ENCODE measurements at places on chromosomes 2 and 18. TPM values are rescaled to one million over a fixed set of nuclear protein-coding genes. Genes with fewer than 3 reads are reported as not detected.

GRCh38 chr2:18456026-18456425 lies 104.4 kb downstream of the RDH14 start:
- no peak for DNase-seq

DNA sequence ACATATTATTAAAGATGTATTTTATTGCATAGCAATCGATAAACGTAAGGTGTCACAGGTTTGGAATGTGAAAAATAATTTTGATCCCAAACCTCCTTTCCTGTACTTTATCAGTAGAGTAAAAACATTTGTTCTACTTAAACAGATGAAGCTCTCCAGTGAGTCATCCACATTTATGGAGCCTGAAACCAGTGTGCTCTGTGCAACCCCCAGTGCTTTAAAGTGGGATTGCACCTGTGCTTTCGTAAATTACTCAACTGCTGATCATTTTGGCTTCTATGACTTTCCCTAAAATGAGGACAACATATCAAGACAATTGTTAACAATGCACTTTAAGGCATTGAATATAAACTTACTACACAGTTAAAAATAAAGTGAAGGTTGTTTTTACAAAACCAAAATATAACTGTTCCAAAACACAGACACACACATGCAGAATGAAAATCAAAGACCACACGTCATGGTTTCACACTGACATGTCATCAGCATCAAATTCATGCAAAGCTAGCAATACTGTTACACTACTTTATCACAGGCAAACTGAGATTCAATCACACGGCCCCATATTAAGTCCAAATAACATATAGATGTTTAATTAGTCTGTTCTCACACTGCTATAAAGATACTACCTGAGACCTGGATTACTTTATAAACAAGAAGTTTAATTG lies 9.7 kb downstream of the TMEM18 start:
- DNase-seq, result no peak

DNA sequence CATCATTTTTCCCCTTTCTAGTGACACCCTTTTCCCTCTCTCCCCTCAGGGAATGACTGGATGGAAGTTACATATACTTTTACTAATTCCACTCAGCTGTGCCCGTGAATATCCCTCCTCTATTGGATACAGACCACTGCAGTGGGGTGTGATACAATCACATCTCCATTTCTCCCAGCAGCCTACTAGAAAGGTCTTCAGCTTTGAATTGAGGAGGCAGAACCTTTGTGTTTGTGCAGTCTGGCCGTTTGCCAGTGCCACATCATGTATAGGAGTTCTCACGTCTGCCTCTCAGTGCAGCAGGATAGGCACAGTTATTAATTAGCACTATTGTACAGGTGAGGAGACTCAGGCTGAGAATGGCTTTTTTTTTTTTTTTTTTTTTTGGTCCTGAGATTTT lies 16.4 kb downstream of the TNFRSF11A start:
- DNase-seq, result no peak

DNA sequence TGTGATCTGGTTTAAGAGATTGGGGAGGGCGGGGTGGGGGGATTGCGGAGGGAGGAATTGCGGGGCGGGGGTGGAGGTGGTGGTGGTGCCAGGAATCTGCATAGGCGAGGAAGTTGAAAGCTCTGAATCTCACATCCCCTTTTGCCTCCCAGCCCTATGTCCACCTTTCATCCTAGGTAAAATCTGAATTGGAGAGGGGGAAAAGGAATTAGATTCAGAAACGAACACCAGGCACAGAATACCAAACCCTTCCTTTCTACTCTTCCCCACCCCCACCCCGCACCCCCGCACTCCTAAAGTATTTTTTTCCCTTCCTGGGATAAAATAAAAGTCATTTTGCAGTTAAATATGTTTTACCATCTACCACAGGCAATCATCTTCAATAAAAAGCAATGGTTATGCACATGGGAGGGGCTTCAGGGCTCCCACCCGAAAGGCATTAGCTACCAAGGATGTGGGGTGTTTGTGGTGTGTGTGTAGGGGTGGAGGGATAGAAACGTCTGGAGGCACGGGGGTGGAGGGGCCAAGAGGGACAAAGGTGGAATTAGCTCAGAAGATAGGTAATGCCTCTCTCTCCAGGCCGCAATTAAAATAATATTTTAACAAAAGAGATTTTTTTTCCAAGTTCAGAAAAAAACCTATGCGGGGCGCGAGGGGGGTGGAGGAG lies 1.8 kb downstream of the IGFBP5 start:
- DNase-seq, result no peak

- peak; percentile 49 for DNase-seq
Measured at GRCh38 chr2:437756-438393, 150.0 kb upstream of the ALKAL2 start.

- DNase-seq, result no peak
Measured at GRCh38 chr2:34308140-34308539, 709.0 kb upstream of the FAM98A start.

DNA sequence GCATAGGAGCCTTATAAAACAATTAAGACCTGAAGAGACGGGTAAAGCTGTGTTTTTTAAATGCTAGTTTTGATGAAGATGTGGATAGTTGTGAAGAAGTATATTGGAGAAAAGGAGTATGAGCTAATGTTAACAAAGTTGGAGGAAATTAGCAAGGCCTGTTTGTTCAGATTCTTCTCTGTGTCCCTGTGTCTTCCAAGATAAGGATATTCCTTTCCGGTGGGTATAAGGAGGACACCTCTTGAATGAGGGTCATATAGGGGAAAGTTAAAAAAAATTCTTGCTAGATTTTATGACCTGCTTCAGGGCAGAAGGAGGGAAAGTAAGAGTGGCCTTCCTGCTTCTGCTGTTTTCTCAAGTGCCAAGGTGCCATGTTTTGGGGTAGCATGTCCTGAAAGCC lies 59.0 kb downstream of the CCDC68 start:
- DNase-seq, result no peak

CD8B2 gene
- 0.14 TPM for total RNA-seq

GRCh38 chr2:54038835-54039234 lies 68.0 kb upstream of the PSME4 start:
- DNase-seq, result no peak

CHRND gene
- total RNA-seq, result not detected

NPPC gene
- total RNA-seq, result 0.34 TPM

- DNase-seq, result no peak
Measured at GRCh38 chr18:59057969-59058368, 81.7 kb upstream of the SEC11C start.

- no peak for DNase-seq
Measured at GRCh38 chr2:180978903-180979748, 1.3 kb upstream of the UBE2E3 start.

DNA sequence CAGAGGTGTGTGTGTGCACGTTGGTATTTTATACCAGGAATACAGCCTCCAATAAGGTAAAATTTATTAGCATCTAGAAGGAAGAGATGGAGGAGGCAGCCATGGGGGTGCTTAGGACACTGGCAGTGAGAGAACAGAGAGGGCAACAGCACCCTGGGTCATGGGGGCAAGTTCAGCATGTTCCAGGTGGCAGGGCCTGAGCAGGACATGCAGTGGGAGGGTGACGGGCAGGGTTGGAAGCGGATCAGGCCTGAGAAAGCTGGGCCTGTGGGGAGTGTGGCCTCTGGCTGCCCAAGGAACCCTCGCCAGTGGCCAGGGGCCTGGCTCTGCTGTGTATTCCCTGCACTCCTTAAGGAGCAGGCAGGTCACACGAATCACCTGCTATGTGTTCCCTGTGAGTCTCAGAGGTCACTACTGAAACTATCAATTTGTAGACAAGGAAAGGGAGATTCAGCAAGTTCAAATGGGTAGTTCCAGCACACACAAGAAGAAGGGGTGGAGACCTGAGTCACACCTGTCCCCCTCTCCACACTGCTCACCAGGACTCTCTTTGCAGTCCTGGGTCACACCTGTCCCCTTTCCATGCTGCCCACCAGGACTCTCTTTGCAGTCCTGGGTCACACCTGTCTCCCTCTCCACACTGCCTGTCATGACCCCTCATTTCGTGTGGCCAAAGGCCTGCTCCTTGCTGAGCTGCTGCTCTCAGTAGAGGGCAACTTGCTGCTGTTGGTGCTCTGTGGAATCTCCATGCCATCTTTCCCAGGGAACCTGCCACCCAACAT lies 463.9 kb upstream of the HS6ST1 start:
- no peak for DNase-seq

DNA sequence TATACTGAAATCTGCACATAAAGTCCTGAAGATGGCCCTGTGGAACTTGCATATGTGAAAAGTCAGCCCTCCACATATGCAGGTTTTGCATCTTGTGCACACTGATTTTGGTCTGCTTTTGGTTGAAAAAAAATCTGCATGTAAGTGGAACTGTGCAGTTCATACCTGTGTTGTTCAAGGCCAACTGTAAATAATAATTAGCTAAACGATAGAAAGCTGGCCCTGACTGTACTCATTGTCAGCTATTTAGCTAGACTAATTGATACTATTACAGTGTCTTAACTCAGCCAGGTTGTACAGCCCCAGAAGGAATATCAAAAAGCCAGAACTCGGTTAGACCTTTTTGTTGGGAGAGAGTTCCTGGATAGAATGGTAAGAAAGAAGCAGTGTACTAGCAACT lies 54.5 kb downstream of the EHBP1 start:
- DNase-seq, result no peak

DNA sequence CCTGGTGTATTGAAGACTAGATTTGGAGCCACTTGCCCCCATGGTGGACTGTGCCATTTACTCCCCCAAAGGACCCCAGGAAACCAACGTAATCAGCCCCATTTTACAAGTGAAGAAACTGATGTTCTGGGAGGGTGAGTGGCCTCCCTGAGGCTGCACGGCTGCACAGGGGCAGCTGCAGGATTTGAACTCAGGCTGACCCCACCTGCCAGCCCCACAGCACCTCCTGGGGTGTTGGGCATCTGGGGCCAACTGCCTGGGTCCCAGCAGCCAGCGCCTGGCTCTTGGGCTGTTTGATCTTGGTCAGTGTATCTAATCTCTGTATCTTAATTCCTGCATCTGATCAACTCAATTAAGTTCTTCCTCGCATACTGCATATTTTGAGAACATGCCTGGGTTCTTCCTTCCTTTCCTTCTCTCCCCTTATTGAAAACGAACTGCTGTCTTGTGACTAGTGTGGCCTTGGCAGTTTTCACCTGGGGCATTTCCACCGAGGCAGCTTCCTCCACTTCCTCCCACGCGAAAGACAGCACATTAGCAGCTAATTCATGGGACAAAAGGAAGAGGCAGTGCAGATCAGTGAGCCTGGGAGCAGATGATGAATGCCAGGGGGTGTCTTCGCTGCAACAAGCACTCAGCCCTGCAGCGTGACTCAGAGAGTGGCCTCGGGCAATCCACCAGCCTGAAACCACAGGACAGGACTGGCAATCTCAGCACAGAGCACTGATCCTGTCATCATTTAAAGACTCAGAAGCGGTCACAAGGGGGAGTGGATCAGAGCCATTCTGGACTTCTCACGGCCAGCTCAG lies 184.1 kb upstream of the RAB12 start:
- no peak for DNase-seq

- no peak for DNase-seq
Measured at GRCh38 chr2:106701203-106702022, 184.6 kb downstream of the ST6GAL2 start.

GRCh38 chr2:70019096-70019495 lies 57.7 kb upstream of the ASPRV1 start:
- no peak for DNase-seq

CCDC102B gene
- total RNA-seq, result 3.0 TPM

- DNase-seq, result no peak
Measured at GRCh38 chr18:58114766-58115165, 70.7 kb downstream of the NEDD4L start.

- no peak for DNase-seq
Measured at GRCh38 chr18:64840911-64841701, 692.2 kb upstream of the LINC00305 start.

DNA sequence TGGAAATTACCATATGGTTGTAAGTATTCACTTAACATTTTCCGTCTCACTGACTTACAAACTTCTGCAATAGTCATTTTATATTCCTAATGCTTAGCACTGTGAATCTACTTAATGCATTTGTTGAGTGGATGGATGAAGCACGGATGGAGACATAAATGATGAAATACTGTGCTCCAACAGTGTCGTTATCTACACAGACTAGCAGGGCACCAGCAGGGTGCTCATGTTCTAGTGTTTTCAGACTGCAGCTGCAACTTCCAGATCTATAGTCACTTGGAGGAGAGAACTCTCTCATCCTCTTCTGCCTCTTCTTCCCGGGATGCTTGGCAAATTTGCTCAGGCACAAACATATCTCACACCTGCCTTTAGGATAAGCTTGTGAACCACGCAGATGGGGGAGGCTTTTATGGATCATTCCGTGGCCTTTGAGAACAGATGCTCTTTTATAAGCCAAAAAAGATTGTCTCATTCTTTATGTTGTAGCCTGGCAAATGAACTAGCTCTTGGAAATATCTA lies 797.7 kb downstream of the MBD2 start:
- DNase-seq, result no peak

HOXD4 gene
- not detected for total RNA-seq
